Stimulated activated CD4-positive, alpha-beta T cell treated with anti-CD3 and anti-CD28 coated beads, Interleukin-15, amount 100 ng/mL, for 1 hour (primary cell): ENCODE measurements at places on chromosomes 1 and 21.

GRCh38 chr1:223403184-223403815 lies 10.1 kb downstream of the CCDC185 start:
- no peak for DNase-seq

DNA sequence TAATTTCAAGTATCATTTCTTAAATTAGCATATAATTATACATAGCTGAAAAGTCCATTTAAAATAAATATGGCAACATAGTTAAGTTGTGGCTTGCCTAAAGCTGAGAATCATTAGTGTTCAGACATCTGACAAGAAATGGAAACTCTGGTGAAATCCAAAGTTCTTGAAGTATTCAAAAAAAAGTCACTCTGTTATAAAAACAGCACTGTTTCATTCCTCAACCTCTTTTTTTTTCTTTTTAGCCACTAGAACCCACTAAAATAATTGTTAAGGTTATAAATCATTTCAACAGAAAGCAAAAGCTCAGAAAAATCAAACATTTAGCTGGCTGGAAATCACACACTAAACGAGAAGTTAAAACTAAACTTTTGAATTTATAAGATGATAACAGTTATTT lies 476.7 kb downstream of the LTN1 start:
- DNase-seq = no peak

GRCh38 chr1:168285521-168285790 lies 4.8 kb downstream of the TBX19 start:
- DNase-seq = no peak

GRCh38 chr21:21137986-21138385 lies 139.8 kb downstream of the NCAM2 start:
- DNase-seq = no peak

DNA sequence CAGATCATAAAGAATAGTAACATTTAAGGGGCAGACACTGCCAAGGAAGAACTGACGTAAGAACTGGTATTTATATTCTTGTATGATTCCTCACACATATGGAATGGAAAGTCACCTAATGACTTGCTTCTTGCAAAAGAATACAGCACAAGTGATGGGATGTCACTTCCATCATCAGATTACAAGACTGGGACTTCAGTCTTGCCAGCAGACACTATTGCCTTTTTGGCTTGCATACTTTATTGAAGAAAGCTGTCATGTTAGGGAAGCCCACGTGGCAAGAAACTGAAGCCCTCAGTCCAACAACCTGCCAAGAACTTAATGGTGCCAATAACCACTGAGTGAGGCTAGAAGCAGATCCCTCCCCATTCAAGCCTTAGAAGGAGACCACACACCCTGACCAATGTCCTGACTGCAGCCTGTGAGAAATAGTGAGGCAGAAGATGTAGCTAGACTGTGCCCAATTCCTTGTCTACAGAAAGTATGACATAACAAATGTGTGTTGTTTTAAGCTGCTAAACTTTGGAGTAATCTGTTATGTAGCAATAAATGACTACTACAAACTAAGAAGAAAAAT lies 12.0 kb downstream of the EGLN1 start:
- no peak for DNase-seq

GRCh38 chr1:172894349-172895049 lies 156.2 kb downstream of the TNFSF18 start:
- no peak for DNase-seq
